ENCODE measurements at places on chromosomes 13 and 19.

DNA sequence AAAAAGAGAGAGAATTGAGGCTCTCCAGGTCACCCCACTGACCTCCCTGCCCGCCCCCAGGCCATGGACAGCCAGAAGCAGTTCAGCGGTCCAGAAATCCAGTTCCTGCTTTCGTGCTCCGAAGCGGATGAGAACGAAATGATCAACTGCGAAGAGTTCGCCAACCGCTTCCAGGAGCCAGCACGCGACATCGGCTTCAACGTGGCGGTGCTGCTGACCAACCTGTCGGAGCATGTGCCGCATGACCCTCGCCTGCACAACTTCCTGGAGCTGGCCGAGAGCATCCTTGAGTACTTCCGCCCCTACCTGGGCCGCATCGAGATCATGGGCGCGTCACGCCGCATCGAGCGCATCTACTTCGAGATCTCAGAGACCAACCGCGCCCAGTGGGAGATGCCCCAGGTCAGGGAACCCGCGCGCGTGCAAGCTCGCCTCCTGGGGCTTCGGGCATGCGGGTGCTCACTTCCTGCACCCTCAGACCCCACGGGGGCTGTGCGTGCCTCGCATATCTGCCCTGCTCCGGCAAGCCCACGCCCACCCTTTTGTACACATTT, 56.6 kb downstream of the MAP4K1 start:
- no peak for DNase-seq

DNA sequence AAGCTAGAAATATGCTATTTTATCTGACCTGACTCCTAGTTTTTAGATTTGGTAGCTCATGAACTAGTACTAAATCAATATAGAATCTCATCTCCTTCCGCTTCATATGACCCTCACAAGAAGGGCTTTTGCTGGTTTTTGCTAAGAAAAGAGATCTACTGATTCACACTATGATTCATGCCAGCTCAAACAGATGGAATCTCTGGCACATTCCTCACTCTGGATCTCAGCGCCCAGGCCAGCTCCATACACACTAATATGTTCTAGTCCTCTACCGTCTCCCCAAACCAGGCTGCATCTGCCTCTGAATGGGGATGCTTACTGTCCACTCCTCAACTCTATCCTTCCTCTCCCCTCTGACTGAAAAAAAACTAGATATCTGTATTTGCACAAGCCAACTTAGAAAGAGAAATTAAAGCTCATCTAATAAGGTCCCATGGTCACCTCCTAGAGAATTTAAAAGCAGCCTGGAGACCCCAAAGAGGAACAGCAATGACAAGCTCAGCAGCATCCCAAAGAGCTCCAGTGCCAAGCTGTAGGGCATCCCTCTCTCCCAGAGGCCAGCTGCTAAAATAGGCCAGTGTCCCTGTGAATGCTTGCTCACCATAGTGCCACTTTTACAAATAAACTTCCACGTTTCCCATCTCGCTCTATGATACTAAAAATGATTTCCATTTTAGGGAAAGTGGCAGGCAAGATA, 74.9 kb downstream of the LHFPL6 start:
- no peak for DNase-seq

- no peak for DNase-seq
These were observed 176.2 kb upstream of the UFM1 start for GRCh38 chr13:38173403-38173802.

DNA sequence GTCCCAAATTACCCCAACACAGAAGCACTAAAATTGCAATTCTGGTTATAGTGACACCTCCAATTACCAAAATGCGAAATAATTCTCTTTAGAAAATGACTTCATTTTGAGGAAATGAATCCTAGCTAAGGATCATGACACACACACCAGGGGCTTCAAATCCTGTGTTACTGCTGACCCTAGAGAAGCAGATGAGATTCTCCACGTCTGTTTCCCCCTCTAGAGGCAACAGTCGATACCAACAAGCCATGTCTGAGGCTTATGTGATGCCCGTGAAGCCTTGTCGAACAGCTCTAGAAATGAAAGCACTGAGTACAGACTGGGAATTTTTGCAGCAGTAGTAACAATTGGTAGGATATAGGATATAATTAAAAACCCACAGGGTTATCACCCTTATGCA, 153.6 kb upstream of the TMTC4 start:
- no peak for DNase-seq

GRCh38 chr13:83515268-83516015, 366.8 kb downstream of the SLITRK1 start:
- no peak for DNase-seq

DNA sequence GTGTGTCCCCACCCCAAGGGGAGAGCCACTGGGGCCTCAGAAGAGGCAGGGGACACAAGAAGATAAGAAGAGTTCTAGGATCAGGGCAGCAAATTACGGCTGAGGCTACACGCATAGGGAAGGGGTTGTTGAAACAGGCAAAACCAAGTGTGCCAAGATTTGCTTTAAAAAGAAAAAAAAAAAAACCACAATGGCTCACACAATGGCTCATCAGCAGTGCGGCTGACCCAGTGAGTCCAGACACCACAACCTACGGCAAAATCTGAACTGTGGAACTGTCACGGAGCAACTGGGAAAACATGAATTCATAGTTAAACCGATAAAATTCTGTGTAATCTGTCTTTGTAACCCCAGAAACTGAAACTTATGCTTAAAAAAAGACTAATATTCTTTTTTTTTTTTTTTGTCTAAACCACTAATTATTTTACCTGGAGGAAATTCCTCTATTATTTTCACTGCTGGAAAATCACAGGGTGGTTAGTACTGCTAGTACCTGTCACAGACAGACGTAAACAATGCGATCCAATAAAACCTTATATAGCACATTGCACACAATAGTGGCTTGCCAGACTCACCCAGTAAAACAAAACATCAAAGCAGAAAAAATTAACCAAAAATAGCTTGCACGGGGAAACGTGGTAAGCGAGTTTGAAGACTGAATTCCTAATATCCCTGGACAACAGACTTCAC, 325.4 kb upstream of the TSHZ3 start:
- DNase-seq = no peak

DNA sequence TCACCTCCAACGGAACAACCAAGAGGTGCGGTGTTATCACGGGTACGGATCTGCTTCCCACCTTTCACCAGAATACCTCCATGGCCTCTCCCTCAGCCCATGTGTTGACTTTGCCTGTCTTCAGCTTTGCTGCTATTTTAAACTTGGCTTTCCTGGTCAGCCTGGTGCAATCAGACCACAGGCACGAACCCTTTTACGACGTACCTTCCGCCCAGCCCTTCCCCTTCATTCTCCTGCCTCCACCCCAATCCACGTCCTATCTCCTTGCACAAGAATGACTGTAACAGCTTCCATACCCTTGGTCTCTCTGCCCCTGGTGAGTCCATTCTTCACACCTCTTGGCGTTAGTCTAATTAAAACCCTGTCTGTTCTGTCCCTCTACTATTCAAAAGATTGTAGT, 431.7 kb downstream of the EFNB2 start:
- no peak for DNase-seq

Measured in GOT3 (cell line).